RCC 7860 (cell line): ENCODE measurements at places on chromosomes 2 and 18.

DNA sequence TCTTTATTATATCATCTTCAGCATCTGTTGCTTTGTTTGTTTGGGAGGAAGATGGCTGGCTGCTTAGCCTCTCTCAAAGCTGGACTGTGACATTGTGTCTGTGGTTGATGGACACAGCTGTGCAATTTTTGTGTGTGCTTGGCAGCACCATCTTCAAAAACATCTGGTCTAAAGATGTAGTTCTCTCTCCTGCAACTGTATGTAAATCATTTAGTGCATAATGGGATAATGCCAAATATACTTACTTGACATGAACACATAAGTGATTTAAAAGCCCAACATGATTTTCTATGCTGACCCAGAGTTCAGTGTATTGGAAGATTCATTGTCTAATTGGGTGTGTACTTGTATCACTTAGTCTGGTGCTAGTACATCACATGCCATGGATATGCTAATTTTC, 112.2 kb downstream of the MAP4K4 start:
- no peak for DNase-seq

DNA sequence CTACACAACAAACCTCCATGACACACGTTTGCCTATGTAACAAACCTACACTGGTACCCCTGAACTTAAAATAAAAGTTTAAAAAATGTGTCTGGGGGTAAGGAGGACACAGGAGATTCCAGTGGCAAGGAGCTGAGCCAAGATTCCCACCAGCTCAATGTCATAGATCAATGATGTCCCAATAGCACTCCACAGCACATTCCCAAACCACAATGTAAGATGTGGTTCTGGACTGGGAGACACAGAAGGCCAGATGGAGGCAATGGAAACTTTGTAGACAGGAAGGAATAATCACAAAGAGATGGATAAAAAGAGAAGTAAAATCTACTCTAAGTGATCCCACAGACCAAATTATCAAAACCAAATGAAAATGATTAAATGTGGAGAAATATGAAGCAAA, 312.4 kb upstream of the SOX11 start:
- no peak for DNase-seq

DNA sequence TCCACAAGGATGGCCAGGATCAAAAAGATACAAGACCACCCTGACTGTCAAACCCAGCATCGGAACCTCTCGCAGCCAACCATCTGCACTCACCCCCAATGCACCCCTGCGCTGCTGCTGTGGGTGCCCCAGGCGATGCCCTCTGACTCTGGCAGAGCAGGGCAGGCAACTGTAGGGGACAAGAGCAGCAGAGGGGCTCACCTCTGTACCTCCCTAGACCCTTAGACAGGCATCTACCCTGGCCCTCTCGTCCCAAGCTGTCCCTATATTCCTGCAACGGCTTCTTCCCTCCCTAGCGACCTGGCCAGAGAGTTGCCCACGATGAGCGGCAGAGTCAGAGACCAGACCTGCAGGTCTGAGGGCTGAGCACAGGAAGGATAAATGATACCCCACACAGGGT, 128.2 kb downstream of the HDAC4 start:
- no peak for DNase-seq

DNA sequence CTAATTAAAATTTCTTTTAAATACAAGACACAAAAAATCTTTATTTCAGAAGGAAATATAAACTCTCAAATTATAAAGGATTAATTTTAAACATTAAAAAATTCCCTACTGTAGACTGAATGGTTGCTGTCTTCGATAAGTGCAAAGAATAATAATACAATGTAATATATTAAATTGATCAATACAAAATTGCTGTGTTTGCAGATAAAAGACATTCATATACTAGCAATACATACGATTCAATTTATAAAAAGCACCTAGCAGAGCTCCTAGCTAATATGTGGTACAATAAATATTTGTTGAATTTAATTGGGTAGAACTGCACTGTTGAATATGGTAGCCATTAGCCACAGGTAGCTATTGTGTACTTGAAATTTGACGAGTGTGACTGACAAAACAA, 6.6 kb downstream of the ZSWIM2 start:
- no peak for DNase-seq

DNA sequence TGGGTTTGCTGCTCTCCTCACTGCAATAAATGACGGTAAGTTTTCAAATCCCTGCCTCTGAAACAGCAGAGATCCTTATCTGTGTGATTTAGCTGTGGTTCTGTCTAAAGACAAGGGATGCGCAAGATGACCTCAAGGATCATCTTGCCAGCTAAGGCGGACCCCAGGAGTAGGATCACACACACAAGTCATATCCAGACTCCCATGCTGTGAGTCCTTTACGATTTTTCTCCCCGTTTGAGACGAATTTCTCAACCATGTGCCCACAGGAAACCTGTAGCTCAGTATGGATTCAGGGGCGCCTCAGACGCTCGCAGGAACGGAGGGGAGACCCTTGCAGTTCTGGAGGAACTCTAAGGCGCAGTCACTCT, 11.1 kb upstream of the DCTN1 start:
- peak; percentile 19 for DNase-seq

GRCh38 chr18:41906528-41907146, 48.4 kb upstream of the PIK3C3 start:
- DNase-seq = peak; percentile 34

DNA sequence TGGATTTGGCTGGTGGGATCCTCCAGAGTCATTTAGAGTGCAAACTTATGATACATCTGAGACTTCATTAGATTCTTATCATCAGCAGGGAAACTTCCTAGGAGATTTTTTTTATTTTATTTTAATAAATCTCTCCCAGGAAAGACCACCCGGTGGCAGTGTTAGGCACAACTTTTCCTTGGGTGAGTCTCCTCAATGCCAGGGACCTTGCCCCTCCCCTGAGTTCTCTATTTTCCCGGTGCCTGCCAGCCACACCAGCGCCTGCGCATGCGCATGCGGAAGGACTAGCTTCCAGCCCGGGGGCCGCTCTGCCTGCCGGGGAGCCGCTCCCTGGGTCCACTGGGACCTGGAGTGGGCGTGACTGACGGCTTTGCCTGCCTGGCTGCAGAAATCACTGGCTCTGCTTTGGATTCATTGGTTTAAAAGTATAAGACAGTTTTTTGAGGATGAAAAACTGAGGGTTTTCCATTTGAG, 86.6 kb downstream of the TMEM182 start:
- peak; percentile 67 for DNase-seq

GRCh38 chr2:160309585-160309984, 109.5 kb upstream of the ITGB6 start:
- peak; percentile 53 for DNase-seq

DNA sequence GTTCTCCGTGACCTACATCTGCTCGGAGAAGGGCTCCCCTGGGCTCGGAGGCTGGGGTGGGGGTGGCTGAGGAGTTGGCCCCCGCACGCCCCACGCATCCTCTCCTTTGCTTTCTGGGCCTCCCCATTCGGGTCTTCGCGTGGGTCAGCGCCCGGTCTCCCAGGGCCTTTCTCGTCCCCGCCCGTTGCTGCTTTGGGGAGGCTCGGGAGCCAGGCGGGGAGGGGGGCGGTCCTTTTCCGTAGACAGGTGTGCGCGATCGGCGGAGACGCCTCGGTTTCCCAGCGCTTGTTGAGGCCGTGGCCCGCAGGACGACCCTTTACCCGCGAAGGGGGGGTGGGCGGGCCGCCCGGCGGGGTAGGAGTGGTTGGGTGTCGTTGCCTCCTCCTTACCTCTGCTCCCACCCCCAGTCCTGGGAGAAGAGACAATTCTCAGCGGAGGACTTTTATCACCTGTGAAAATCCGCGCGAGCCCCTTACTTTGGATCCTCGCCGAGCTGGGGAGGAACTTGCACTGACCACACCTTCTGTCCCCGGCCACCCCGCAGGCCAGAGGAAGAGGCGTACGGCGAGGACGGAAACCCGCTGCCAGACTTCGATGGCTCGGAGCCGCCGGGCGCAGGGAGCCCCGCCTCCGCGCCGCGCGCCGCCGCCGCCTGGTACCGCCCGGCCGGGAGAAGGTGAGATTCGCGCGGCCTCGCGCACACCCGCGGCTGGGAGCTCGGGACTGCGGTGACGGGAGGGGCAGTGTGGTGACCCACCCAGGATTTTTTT, 2.6 kb downstream of the ADCYAP1 start:
- DNase-seq = no peak

DNA sequence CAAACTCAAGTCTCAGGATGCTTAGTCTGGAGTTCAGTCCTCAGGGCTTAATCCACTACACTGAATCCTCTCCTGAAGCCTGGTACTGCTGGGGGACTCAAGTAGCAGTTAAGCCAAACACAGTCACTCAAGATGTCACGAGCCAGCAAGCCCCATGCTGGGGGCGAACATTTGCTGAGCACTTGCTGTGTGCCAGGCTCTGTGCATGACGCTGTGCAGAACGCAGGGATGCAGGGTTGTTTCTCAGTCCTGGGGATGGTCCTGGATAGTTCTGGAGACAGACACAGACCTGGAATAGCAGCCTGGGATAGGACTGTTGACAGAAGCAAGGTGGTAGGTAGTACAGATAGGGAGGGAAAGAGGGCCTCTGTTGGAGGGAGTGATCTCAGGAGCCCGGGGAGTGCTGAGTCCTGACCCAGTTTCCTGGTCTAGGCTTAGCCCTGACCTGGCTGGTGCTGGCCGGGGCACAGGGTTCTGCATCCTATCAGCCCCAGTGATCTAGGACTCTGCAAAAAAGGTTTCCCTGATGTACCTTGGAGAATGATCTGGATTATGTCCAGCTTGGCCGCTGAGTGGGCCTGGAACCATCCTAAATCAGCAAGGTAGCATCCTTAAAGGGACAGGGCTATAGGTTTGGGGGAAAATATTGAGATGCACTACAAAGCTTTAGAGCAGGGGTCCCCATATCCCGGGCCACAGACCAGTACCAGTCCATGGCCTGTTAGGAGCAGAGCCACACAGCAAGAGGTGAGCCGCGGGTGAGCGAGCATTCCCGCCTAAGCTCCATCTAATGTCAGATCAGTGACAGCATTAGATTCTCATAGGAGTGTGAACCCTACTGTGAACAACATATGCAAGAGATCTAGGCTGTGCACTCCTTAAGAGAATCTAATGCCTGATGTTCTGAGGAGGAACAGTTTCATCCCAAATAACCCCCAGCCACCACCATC, 54.7 kb upstream of the OTOF start:
- DNase-seq = no peak

GRCh38 chr2:890791-891190, 59.9 kb upstream of the SNTG2 start:
- no peak for DNase-seq

DNA sequence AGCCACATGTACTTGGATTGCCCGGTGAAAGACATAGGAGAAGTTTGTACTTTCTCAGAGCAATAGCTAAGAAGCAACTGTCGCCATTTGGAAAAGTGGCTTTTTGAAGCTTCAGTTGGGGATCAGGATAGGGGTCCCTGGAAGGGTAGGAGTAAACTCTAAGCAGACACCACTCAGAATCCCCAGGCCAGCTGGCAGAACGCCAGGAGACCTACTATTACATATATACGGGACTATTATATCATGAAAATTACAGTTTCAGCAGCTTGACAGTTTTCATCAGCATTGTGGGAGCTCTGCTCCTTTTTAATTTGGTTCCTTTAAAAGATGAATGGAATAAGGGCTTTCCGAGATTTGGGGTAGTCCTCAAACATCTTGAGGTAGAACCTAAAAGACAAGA, 54.9 kb downstream of the SRD5A2 start:
- no peak for DNase-seq

GRCh38 chr2:119477113-119477505, 45.5 kb downstream of the TMEM37 start:
- DNase-seq = no peak

DNA sequence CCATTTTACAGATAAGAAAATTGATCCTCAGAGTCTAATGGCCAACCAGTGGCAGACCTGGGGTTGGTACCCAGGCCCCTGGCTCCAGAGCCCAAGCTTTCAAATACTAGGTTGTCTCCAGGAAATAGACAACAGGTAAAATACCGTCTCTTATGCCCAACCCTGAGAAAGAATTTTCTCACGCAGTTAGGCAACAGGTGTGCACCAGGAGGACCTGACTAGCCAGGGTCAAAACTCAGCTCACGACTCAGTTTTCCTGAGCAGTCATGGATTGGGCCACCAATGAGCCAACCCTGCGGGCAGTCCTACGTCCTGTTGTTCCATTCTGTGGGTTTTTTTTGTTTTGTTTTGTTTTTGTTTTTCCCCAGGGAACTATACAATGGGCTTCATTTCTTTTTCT, 13.5 kb downstream of the TRIB2 start:
- DNase-seq = no peak

DNA sequence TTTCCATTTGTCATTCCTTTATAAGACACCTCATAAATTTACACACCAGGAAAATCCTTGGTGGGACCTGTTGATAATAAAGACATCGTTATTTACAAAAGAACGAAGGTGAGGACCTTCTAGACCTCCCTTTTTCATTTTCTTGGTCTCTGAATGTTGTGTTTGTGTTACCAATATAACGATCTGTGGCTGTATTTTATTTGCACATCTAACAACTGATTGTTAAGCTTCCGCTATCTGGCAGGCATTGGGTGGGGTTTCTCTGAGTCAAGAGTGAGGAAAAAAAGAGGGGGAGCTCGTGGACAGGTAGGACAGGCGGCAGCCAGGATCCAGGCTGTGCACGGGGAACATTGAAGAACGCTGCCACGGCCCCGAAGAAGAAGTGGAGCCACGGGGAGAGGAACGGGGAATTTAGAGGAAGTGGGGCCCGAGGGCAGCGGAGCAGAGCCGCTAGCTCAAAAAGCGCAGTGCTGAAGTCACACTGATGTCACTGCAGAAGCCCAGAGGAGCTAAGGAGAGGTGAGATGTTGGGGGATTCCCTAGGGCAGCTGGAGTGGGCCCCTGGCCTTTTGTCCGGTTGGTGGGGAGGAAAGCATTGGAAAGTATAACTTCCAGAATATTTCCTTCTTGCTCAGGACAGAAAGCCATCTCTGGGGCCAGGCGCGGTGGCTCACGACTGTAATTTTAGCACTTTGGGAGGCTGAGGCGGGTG, 20.9 kb upstream of the DNMT3A start:
- DNase-seq = no peak

GRCh38 chr2:65067806-65068553, 11.8 kb downstream of the CEP68 start:
- DNase-seq = no peak

DNA sequence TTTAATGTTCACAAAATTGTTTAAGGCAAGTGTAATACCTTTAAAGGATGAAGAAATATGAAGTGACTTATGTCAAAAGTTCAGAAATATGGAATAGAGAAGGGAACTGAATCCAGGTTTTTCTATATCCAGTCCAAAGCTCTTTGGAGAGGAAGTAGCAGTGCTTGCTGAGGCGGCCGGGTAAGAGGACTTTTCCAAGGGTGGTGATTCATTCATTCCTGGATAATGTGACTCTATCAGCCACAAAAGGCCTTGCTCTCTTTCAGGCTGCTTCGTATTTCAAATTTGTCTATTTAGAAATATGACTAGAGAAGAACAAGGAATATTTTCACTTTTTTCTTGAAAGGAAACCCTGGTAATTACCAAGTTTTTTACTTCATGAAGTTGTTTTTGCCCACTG, 830.1 kb upstream of the ZEB2 start:
- DNase-seq = no peak
